ENCODE measurements at places on chromosomes 1 and 21.

DNA sequence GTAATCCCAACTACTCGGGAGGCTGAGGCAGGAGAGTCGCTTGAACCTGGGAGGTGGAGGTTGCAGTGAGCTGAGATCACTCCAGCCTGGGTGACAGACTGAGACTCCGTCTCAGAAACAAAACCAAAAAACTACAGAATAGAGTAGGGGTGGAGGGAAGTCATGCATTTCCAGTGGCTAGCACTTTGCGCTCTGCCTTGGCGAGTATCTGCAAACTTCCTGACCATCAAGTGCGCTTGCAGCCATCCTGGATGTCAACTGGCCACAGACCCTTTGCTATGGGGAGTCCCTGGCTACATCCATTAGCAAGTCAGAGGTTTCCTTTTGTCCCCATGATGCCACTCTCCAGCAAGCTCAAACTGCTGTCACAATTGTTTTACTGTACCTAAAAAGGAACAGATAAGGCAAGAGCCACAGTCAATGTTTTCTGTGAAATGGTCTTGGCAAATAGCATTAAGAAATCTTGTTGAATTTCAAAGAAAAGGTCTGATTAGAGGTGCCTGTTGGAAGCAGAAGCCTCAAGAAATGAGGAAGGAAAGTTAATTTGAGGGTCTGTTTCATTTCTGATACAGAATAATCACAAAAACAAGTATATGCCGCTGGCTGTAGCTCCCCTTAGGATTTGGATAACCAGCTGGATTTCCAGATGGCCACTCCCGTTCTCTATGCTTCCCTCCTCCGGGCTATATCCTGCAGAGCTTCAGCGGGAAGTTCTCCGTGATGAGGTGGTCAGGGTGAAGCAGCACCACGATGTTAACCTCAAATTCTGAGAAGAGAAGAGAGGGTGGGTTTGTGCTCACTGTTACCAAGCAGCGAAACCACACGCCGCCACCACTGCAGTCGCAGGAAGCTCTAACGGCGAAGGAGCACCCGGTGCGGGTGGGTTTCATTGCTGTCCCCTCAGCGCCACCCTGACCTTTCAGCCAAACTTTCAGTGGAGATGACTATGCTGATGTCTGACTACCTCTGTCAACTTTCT is 42.0 kb downstream of the VPS26C start:
- H3K27ac ChIP-seq = peak overlapping the region; percentile 45
- DNase-seq = no peak
- H3K36me3 ChIP-seq = peaks cover 34% of the 10 kb centered on the region
- no peak overlapping the region for H3K4me3 ChIP-seq
- H3K27me3 ChIP-seq = no peaks in the 10 kb centered on the region

DNA sequence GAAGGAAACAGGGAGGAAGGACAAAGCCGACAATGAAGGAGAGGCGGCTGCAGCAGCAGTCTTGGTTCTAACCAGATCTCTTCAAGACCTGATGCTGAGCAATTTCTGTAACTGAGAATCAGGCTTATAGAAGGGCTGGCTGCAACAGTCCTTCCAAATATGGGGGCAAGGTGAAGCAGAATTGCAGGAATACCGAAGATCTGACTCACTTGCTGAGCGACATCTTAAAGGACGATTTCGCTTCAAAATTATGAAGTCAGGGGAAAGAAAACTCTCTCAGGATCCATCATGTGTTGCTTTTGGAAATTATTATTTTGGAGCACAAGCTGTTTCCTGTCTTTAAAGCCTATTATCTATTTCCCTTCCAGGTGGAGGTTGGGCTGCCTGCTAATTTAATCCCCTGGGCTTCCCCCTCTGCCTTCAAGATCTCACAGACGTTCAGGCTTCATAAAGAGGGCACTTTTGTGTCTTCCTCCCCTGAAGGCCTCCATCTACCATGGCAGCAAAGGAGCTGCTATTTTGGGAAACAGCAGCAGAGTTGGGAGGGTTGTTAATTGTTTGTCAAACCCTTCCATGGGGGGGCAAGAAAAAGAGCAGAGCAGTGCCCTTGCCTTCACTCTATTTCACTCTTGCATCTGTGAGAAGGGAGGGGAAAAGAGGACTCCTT is 10.8 kb upstream of the IER5 start:
- H3K4me3 ChIP-seq = no peak overlapping the region
- no peak overlapping the region for H3K27ac ChIP-seq
- no peak for DNase-seq
- H3K36me3 ChIP-seq = no peaks in the 10 kb centered on the region

GRCh38 chr1:243601720-243602119 is 248.3 kb downstream of the AKT3 start:
- H3K27ac ChIP-seq = no peak overlapping the region
- no peak overlapping the region for H3K4me3 ChIP-seq
- peaks cover 11% of the 10 kb centered on the region for H3K36me3 ChIP-seq
- H3K27me3 ChIP-seq = no peaks in the 10 kb centered on the region
- no peaks in the 10 kb centered on the region for H3K4me1 ChIP-seq

- H3K4me1 ChIP-seq = no peaks in the 10 kb centered on the region
- no peak for DNase-seq
- H3K27me3 ChIP-seq = no peaks in the 10 kb centered on the region
- H3K4me3 ChIP-seq = no peak overlapping the region
- H3K36me3 ChIP-seq = no peaks in the 10 kb centered on the region
- no peak overlapping the region for H3K27ac ChIP-seq
Measured at GRCh38 chr1:68970571-68970970, 473.7 kb upstream of the DEPDC1 start.

- no peak overlapping the region for H3K27ac ChIP-seq
- no peaks in the 10 kb centered on the region for H3K27me3 ChIP-seq
- H3K36me3 ChIP-seq = no peaks in the 10 kb centered on the region
- H3K4me1 ChIP-seq = no peaks in the 10 kb centered on the region
Measured at GRCh38 chr1:104932949-104933679, 1183.4 kb downstream of the AMY1C start.

GRCh38 chr1:161054805-161055204 is 9.0 kb upstream of the USF1 start:
- DNase-seq = no peak
- peaks cover 4% of the 10 kb centered on the region for H3K4me1 ChIP-seq
- peaks cover 79% of the 10 kb centered on the region for H3K36me3 ChIP-seq
- H3K27ac ChIP-seq = no peak overlapping the region
- no peak overlapping the region for H3K4me3 ChIP-seq

GRCh38 chr1:15627343-15627988 is 10.2 kb downstream of the DDI2 start:
- DNase-seq = no peak
- no peak overlapping the region for H3K27ac ChIP-seq
- no peak overlapping the region for H3K4me3 ChIP-seq
- no peaks in the 10 kb centered on the region for H3K27me3 ChIP-seq

- H3K27ac ChIP-seq = no peak overlapping the region
- no peaks in the 10 kb centered on the region for H3K36me3 ChIP-seq
- no peak for DNase-seq
- no peaks in the 10 kb centered on the region for H3K27me3 ChIP-seq
- peaks cover 20% of the 10 kb centered on the region for H3K4me1 ChIP-seq
Measured at GRCh38 chr1:2210084-2210653, 15.6 kb upstream of the FAAP20 start.

DNA sequence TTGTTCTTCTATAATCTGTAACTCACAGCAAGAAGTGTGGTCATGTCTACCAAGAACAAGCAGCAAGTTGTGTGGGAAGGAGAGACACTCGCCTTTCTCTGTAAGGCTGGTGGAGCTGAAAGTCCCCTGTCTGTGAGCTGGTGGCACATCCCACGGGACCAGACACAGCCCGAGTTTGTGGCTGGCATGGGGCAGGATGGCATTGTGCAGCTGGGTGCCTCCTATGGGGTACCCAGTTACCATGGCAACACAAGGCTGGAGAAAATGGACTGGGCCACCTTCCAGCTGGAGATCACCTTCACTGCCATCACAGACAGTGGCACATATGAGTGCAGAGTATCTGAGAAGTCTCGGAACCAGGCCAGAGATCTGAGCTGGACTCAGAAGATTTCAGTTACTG is 15.5 kb downstream of the CD101 start:
- no peak overlapping the region for H3K4me3 ChIP-seq
- H3K27me3 ChIP-seq = no peaks in the 10 kb centered on the region
- DNase-seq = no peak

Data from effector memory CD4-positive, alpha-beta T cell (primary cell).